SK-N-SH treated with all-trans-retinoic acid at 6 μM for 48 hours (cell line): ENCODE measurements at places on chromosomes 4 and X.

DNA sequence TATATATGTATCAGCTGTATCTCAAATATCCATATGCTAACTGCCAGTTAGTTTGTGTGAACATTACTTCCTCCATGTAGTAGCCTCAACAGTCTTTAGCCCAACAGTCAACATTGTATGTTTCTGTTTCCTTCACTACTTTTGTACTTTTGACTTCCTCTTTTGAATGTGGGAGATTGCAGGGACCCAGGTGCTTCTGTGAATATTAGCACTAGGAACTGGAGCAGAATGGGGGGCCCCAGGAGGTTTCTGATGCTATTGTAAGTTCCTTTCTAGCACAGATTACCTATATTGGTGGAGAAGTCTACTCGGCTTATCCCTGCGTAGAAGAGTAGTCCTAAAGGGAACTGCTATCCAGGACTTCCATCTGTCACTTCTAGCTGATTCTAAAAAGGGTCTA is 2.3 kb downstream of the PLAC8 start:
- ATAC-seq, result no peak

DNA sequence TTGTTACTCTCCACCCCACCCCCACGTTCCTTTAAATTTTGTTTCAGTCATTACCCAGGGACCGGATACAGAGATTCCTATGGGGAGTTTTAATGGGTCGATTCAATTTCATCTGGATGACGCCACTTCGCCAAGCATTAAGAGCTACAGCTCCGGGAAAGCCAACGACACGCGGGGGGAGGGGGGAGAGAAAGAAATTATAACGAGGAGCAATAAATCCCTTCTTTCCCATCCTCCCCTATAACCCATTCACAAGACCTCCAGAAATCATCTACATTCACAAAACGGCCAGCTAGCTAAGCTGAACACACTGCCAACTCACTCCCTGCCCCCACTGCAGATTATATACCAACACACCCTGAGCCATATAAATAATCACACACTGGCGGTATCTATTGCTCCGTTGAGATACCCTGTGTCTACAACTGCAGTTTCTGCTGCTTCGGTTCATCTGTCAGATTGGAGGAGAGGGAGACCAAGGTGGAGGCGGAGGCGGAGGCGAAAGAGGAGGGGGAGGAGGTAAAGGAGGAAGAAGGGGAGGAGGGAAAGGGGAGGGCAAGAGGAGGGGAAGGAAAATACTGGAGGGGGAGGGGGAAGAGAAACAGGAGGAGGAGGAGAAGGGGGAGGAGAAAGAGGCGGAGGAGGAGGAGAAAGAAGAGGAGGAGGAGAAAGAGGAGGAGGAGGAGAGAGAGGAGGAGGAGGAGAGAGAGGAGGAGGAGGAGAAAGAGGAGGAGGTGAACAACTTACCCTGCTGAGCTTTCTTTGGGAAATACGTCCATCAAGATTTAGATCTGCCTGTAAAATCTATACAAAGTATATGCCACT is 113.9 kb upstream of the VAMP7 start:
- ATAC-seq, result peak; percentile 76

DNA sequence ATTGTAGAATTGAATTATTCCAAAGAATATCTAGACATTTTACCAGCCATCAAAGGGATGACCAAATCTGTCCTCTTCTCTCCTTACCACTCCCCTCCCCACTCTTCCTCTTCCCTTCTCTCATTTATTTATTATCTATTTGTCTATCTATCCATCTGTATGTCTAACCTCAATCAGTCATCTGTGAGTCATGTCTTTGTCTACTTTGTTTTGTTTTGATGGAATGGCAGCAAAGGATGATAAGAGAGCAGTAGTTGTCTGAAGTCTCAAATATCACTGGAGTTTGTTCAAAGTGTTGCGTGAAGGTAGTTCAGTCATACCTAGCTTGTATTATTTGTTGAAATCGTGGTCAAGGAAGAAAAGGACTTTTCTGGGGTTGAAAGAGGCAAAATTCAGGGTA is 34.7 kb upstream of the PGRMC2 start:
- no peak for ATAC-seq

DNA sequence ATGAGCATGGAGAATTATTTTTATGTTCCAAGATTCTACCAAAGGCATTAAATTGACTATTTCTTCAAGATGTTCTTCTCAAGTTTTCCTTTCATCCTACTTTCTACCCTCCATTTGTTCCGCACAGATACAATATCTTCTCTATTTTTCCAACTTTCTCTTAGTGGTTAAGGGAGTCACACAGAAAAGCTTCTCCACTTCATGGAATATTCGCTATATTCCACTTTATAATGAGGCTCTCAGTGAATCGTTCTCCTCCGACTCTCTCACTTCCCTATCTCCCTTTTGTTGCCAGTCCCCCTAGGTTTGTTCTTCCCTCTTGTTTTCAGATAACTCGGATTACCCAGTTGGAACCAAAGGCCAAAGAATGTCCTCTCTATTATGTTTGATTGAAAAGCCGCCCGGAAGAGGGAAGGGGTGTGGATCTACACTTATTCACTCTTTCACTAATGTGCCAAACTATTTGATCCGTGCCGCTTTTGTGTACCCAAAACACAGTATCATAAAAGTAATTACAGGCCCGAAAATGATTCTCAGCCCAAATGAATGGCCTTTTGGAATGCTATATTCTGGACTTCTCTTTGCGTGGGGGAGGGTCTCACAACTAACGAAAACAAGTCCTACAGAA is 1.2 kb downstream of the SH3D19 start:
- ATAC-seq, result no peak

GRCh38 chr4:152896811-152897210 is 39.3 kb upstream of the FHDC1 start:
- no peak for ATAC-seq

DNA sequence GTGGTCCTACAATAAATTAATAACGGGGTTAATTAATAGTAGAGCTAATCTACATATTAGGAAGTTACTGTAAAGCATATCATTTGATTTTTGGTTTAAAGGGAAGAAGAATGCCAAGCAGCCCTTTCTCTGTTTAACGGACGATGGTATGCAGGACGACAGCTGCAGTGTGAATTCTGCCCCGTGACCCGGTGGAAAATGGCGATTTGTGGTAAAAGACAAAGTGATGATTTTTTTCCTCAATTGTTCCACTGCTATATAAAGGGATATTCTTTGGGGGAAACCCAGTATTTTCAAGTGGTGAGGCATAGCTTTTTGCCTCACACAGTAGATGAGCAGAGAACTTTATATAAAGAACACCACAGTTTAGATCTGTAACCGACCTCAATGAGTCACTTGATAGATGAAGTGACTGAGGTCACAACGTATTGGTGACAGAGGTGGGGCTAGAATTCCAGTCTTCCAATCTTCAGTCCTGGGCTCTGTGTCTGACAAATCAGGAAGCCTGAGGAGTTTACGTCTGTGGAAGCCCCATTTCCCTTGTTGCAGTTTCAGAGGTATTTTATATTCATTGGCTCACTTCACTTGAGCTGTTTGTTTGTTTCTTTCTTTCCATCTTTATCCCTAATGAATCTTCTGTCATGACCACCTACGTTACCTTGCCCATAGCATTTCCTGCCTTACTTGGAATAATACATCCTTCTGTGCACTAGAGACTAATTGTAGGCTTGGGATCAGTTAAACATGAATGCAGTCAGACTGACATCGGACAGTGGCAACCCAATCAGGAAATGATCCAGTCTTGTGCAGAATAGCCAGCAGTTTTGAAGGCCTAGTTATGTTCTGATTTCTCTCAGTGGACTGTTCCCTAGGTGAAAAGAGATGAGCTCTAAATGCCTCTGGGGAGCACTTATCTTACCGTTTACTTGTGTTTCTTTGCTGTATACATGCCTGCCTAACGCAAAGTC is 30.1 kb downstream of the ZRSR2 start:
- ATAC-seq, result no peak

DNA sequence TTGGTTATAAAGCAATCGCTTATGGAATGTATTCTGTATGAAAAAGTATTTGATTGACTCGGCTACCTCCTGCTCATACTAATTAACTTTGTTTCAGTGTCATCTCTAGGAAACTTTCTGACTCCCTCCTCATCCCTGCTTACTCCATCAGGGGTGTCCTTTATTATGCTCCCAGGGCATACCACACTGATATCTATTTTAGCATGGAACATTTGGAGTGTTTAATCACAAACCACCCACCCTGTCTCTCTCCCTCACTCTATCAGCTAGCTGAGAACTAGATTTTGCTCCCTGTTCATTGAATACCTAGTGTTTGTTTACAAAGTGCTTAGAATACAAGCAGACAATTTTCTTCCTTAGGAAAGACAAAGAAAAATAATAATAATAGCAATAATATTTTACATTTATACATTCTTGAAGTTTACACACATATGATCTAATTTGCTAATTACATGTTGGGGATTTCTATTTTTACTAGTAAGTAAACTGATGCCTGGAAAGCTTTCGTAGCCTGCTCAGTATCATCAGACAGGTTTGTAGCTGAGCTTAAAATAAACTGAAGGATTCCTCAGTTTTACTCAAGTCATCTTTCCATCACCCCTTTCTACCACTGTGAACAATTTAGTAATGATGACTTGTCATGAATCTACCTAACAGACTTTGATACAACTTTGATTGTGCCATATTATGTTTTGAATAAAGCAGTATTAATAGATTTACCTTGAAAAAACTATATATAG is 811.4 kb upstream of the HS3ST1 start:
- no peak for ATAC-seq

- peak; percentile 55; the same call in 2 of the 3 replicates for ATAC-seq
Observed at GRCh38 chrX:34810364-34810763, 132.2 kb upstream of the FAM47B start.

DNA sequence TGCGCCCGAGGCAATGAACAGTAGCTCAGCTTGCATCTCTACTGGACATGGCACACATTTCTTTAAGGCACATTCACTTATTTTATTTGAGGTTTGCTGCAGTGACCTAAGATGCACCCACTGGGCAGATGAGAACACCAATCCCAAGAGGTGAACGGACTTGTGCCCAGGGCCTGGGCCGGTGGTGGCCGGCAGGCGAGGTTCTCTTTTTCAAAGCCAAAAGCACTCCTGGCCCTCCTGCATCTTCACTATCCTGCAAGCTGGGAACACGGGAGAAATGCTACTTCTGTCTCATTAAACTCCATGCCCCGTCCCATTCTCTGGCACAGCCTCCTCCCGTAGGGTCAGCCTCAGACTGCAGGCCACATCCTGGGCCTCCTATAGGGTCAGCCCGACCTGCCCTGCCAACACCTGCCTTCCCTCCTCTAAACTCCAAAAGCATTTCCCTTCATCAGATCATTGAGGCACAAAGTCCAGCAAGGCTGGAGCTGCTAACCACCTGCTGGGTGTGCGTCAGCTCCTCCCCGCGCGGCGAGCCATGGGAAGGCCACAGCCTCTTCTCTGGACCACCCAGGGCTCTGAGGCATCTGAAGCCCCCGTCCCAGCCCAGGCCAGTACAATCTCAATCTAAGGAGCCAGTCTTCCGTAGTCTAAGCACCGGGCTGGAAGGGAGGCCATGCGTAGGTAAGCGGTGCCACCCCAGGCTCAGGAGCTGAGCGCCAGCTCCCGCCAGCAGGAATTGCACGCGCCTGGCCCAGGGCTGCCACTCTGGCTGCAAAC is 166.1 kb downstream of the AFAP1 start:
- ATAC-seq, result no peak

- peak; percentile 61 for ATAC-seq
Observed at GRCh38 chr4:167020410-167020809, 213.9 kb downstream of the SPOCK3 start.

DNA sequence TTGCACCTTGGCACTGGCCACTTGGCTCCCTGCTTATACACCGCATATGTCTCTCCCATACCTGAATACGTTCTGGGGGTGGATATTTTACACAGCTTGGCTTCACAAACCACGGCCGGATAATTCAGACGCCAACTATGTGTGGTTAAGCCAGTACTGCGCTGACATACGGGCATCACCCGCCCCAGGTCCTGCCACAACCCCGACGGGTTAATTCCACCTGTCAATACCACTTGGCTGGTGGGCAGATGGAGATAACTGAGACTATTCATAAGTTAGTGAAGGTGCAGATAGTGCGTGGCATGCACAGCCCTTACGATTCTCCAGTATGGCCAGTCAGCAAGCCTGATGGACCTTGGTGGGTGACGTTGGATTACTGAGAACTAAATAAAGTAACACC is 696.3 kb upstream of the AGA start:
- ATAC-seq, result no peak

DNA sequence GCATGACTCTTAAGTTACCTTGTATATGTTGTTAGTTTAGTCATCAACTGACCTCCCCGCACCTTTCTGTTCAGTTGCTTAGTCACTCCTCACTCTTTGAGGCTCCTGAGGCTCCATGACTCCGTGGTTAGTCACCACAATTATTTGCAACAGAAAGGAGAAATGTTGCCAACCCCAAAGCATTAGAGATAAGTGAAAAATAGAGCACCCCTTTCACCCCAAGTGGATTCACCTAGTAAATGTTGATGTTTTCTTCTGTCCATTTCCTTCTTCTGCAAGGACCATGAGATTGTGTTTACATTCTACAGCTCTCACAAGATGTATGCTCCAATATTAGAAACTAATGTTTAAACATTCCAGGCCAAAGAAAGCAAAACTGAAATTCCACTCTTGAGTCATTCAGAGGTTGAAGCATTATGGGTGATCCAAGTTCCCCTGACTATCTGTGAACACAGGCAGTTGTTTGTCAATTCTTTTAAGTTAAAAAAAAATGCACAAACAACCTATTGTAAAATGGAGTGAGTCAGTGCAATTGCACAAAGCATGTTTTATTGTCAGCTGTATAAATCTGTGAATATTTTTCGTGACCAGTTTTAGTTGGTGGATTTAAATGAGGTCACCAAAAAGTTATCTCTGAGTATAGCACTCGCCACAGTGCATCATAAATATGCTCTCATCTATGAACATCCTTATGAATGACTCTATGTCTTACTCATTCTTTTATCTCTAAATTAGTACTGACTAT is 552.4 kb upstream of the MAGEB2 start:
- ATAC-seq, result peak; percentile 77

- ATAC-seq, result no peak
Observed at GRCh38 chr4:185718578-185719499, 93.2 kb downstream of the SORBS2 start.

GRCh38 chrX:99242001-99242400 is 1168.1 kb downstream of the PCDH19 start:
- no peak for ATAC-seq

GRCh38 chrX:41529221-41529620 is 82.1 kb downstream of the NYX start:
- no peak for ATAC-seq

GRCh38 chrX:39401483-39402110 is 600.3 kb downstream of the MID1IP1 start:
- ATAC-seq, result no peak

DNA sequence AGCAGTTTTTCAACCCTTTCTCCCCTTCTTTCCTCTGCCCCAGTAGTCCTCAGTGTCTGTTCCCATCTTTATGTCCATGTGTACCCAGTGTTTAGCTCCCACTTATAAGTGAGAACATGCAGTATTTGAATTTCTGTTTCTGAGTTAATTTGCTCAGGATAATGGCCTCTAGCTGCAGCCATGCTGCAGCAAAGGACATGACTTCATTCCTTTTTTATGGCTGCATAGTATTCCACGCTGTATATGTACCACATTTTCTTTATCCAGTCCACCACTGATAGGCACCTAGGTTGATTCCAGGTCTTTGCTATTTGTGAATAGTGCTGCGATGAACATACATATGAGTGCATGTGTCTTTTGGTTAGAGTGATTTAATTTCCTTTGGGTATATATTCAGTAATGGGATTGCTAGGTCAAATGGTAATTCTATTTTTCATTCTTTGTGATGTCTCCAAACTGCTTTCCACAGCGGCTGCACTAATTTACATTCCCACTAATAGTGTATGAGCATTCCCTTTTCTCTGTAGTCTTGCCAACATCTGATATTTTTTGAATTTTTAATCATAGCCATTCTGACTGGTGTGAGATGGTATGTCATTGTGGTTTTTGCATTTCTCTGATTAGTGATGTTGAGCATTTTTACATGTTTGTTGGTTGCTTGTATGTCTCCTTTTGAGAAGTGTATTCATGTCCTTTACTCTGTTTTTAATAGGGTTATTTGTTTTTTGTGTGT is 54.6 kb upstream of the ANK2 start:
- no peak for ATAC-seq
